ENCODE measurements at places on chromosomes 1 and 21.

- no peak for DNase-seq
Observed at GRCh38 chr21:33836408-33836807, 79.2 kb downstream of the ATP5PO start.

- no peak for DNase-seq
Observed at GRCh38 chr1:1591452-1591851, 8.5 kb downstream of the FNDC10 start.

GRCh38 chr1:64437453-64437852 is 32.5 kb upstream of the CACHD1 start:
- DNase-seq, result no peak

DNA sequence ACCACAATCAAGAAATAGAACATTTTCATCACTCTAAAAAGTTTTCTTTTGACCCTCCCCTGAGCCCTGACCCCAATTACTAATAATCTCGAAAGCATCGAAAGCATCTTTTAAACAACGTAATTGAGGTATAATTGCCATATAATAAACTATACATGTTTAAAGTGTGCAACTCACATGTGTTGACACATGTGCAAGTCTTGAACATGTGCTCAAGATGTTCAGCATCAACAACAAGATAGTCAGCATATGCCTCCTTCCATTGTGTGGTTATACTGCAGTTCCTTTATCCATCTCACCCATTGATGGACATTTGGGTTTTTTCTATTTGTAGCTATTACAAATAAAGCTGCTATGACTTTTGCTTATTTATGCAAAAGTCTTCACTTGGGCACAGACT is 90.7 kb downstream of the RIPK4 start:
- DNase-seq, result no peak

DNA sequence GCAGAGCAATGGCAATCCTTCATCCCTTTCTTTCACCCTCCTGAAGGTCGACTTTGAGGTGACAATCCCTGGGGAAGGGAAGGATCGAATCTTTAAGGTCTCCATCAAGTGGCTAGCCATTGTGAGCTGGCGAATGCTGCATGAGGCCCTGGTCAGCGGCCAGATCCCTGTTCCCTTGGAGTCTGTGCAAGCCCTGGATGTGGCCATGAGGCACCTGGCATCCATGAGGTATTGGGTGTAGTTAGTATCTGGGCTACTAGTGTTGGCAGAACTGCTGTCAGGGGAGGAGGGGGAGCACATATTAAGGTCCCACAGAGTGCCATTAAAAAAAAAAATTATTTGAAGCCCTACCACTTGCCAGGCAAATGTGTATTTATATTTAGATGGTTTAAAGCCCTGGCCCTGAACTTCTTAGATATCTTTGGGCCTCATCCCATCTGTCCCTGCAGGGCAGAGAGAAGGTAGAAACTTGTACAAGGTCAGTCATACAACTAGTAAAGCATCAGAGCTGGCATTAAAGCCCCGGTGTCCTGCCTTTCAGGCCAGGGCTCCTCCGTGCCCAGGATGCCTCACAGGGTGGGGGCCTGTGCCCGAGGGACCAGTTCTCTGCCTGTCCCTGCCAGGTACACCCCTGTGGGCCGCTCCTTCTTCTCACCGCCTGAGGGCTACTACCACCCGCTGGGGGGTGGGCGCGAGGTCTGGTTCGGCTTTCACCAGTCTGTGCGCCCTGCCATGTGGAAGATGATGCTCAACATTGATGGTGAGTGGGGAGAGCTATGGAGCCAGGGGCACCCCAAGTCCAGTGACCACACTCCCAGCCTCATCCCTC is 10.3 kb downstream of the AGO1 start:
- DNase-seq, result no peak

- no peak for DNase-seq
Observed at GRCh38 chr1:181440510-181440909, 42.8 kb upstream of the CACNA1E start.

DNA sequence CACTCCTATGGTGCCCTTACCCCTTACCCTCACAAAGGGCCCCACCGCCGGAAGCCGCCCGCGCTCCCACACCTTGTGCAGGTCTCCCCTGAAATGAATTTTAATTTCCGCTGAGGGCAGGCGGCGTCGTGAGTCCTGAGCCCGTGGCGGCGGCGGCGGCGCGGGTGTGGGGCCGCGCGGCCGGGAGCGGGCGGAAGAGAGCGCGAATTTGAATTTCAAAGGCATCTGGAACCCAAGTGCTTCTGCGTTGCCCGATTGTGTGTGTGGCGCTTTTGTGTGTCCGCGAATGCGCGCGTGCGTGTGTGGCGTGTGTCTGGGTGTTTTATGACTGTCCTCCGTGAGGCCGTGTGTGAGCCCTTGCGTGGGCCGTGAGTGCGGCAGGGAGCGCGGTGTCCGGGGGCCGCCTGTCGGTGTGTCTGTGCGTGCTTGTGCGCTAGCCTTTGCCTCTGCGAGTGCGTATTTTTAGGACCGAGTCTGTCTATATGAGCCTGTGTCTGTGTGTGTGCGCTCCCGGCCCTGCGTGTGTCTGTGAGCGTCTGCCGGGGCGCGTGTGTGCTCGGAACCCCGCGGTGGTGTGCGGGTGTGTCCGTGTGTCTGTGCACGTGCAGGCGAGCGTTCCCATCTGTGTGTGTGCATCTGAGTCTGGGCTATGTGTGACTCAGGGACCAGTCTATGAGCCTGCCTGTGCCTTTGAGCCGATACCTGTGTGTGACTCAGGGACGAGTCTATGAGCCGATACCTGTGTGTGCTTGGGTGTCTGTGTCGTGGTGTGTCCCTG is 7.9 kb upstream of the ADGRB2 start:
- DNase-seq, result peak; percentile 77

DNA sequence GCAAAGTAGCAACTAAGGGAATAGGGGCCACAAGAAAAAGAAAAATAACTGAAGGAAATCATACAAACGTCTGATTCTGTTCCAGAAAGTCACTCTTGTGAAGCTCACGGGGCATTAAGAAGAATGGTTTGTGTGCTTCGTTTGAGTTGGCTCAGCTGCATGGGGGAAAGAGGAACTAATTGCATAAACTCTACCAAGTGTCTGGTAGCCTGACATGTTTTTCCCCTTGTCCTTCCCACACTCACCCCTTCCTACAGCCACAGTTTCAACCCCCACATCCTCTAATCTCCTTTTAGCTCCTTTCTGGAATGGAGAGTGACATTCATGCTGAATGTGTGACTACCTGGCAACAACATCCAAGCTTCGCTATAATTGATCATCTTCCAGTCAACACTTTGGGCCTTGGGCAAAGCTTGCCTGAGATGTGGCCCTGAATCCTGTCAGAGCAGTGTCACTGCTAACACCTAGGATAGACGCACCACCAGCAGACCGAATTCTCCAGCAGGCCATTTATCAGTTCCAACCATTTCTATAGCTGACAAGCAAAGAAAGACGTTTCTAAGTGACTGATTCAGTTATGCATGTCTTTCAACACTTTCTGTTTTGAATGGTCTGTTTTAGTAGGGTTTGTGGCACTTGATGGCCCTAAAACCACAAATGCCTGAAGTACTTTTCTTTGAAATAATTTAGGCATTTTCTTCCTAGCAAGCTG is 439.6 kb downstream of the TTLL7 start:
- DNase-seq, result no peak

DNA sequence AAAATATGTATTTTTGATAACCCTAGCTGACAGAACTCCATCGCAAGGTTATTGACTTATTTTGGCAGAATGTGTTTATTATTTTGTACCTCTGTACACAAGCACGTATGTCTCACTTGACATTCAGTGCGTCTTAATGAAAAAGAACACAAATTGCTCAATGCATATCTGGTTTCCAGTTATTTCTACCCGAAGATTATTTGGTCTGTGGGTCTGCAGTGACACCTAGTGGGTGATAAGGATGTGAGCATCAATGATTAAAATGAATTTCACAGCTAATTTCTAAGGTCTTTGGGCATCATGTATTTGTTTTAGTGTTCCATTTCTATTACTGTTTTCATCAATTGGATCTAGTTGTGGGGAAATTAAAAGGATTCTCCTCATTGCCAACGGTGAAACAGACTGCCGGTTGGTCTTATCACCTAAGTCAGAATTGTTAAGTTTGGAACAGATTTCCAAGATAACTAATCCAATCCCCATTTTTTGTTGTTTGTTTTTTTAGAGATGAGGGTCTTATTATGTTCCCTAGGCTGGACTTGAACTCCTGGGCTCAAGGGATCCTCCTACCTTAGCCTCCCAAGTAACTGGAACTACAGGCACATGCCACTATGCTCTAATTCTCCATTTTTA is 13.9 kb downstream of the DDX20 start:
- DNase-seq, result peak; percentile 24

DNA sequence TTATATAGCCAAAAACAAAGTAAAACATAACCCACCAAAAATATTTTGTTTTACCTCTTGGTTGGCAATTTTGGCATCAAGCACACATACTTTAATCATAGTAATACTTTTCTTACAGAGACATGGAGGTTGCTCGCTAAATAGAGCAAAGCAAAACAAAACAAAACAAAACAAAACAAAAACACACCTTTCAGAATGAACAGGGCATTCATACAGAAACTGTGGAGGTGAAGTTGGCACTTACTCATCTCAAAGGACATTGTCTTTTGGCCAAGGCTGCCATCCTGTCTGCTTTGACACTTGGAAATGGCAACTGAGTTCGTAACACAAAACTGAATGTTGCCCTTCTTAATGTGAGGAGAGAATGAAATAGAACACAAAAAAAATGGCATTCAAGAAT is 773.1 kb downstream of the USP25 start:
- no peak for DNase-seq
